ENCODE measurements at places on chromosomes 1 and 21.

GRCh38 chr1:6434186-6434585 is 9.6 kb downstream of the ESPN start:
- DNase-seq, result no peak
- H3K36me3 ChIP-seq, result no peaks in the 10 kb centered on the region
- peaks cover 6% of the 10 kb centered on the region for H3K27me3 ChIP-seq

DNA sequence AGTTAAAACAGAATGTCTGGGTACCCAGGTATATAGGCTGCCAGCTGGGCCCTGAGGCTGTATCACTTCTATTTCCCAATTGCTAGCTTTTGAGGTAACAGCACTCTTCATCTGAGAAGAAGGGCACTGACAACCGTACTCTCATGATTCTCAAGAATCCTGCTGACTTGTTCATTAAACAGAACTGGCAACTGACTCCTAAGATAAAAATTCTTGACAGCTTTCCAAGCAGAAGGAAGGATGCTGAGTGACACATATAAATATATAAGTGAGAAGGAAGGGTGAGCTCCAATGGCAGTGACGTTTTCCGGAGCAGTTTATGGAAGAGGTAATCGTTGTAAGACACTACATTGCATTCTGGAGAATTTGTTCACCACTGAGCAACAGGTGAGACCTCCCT is 48.1 kb upstream of the NRIP1 start:
- H3K27ac ChIP-seq, result no peak overlapping the region
- no peaks in the 10 kb centered on the region for H3K36me3 ChIP-seq
- no peak for DNase-seq
- H3K27me3 ChIP-seq, result no peaks in the 10 kb centered on the region
- H3K4me3 ChIP-seq, result no peak overlapping the region

GRCh38 chr1:163361123-163361934 is 39.6 kb downstream of the NUF2 start:
- no peaks in the 10 kb centered on the region for H3K36me3 ChIP-seq
- DNase-seq, result no peak
- H3K4me3 ChIP-seq, result no peak overlapping the region
- no peaks in the 10 kb centered on the region for H3K4me1 ChIP-seq
- H3K27me3 ChIP-seq, result no peaks in the 10 kb centered on the region
- H3K27ac ChIP-seq, result no peak overlapping the region

DNA sequence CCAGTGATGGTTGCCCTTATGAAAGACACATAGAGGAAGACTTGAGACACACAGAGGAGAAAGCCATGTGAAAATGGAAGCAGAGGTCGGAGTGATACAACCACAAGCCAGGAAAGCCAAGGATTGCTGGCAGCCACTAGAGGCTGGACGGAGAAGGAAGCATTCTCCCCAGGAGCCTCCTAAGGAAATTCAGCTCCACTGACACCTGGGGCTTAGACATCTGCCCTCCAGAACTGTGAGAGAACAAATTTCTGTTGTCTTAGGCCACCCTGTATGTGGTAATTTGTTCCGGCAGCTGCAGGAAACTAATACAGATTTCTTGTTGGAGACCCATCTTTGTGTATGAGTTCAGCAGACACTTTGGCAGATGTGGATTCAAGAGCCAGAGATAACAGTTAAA is 126.9 kb upstream of the ATP1A1 start:
- no peak for DNase-seq
- H3K36me3 ChIP-seq, result no peaks in the 10 kb centered on the region
- no peak overlapping the region for H3K27ac ChIP-seq
- H3K4me1 ChIP-seq, result peaks cover 2% of the 10 kb centered on the region
- no peak overlapping the region for H3K4me3 ChIP-seq

DNA sequence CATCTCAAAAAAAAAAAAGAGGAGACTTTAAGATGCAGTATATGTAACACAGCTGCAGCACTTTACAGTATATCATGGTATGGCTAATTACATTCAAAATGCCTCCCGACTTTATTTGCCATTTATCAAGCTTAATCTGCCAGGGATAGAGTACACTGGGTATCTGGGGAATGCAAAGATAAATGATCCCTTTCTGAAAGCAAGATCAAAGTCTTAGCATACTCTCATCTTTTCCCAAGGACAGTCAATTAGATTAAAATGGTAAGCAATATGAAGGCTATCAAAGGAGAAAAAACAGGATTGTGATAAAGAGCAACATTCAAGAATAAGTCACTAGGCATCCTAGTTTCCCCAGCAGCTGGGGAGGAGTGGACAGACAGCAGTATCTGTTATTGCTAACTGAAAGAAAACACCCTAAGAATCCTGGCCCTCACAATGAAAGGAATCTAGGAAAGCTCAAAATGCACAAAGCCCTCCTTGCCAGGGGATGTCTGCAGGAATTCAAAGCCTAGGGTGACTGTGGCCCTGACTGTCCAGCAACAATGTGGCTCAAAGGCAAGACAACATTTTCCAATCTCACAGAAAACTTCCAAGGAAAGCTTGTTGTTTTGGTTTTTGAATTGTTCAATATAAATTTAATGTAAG is 56.7 kb upstream of the RAP1GAP start:
- no peaks in the 10 kb centered on the region for H3K27me3 ChIP-seq
- H3K27ac ChIP-seq, result no peak overlapping the region
- H3K36me3 ChIP-seq, result peaks cover 19% of the 10 kb centered on the region
- no peaks in the 10 kb centered on the region for H3K4me1 ChIP-seq
- no peak overlapping the region for H3K4me3 ChIP-seq

- H3K27ac ChIP-seq, result no peak overlapping the region
- no peaks in the 10 kb centered on the region for H3K27me3 ChIP-seq
- peak; percentile 34 for DNase-seq
- H3K4me3 ChIP-seq, result no peak overlapping the region
- peaks cover 87% of the 10 kb centered on the region for H3K36me3 ChIP-seq
Measured at GRCh38 chr1:183543619-183544204, 46.5 kb downstream of the NCF2 start.

- H3K4me3 ChIP-seq, result no peak overlapping the region
- no peaks in the 10 kb centered on the region for H3K4me1 ChIP-seq
- H3K27ac ChIP-seq, result no peak overlapping the region
- no peak for DNase-seq
- no peaks in the 10 kb centered on the region for H3K27me3 ChIP-seq
Measured at GRCh38 chr1:32939655-32940371, 24.8 kb downstream of the RNF19B start.
